ENCODE measurements at places on chromosomes 3 and 15. TPM values are rescaled to one million over a fixed set of nuclear protein-coding genes. Genes with fewer than 3 reads are reported as not detected.

- DNase-seq = no peak
- H3K27me3 ChIP-seq = peaks cover 63% of the 10 kb centered on the region
- no peak overlapping the region for H3K4me3 ChIP-seq
- H3K27ac ChIP-seq = no peak overlapping the region
- peaks cover 7% of the 10 kb centered on the region for H3K4me1 ChIP-seq
- no peaks in the 10 kb centered on the region for H3K36me3 ChIP-seq
Observed at GRCh38 chr15:43270113-43270665, 3.5 kb upstream of the TGM5 start.

GRCh38 chr3:67654099-67654843, at the start of gene SUCLG2:
Gene SUCLG2 (minus strand): TSS chr3:67654612. CDS start chr3:67654586, 26 bp downstream.
- H3K27me3 ChIP-seq = no peaks in the 10 kb centered on the region
- peaks cover 51% of the 10 kb centered on the region for H3K4me1 ChIP-seq
- H3K4me3 ChIP-seq = peak within 1 kb of the TSS; percentile 89

DNA sequence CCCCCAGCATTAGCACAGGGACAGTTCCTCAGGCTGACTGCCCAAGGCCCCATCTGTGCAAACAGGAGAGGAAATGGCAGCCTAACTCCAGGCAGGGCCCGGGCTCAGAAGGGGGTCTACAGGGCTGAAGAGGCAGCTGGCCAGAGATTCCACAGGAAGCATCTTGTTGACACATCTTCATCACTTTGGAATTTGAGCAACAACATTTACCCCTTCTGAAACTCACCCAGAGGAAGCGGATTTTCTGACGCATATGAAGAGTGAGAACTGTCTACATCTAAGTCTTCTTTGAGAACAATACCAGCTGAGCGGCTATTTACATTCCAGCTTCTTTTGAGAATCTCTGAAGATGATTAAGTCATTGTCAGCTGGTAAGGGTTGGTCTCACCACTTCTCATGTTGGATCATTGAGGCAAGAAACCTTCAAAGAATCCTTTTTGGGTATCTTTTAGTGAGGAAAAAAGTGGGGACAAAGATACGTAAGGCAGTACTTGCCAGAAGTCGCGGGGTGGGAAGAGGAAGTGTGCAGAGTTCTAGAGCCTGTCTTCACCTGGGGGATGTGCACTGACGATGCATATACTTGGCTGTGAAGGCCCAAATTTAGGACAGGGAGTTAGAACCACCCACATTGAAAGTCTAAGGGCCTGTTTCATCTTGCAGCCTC, 25.4 kb upstream of the SRP14 start:
- H3K27me3 ChIP-seq = peaks cover 3% of the 10 kb centered on the region
- no peaks in the 10 kb centered on the region for H3K36me3 ChIP-seq
- H3K27ac ChIP-seq = peak overlapping the region; percentile 67
- H3K4me3 ChIP-seq = no peak overlapping the region

- no peak overlapping the region for H3K27ac ChIP-seq
- H3K4me3 ChIP-seq = no peak overlapping the region
- no peak for DNase-seq
- no peaks in the 10 kb centered on the region for H3K27me3 ChIP-seq
Observed at GRCh38 chr3:96007650-96008195, 806.7 kb upstream of the EPHA6 start.

NIPA2 gene
- 72.5 TPM for total RNA-seq

DNA sequence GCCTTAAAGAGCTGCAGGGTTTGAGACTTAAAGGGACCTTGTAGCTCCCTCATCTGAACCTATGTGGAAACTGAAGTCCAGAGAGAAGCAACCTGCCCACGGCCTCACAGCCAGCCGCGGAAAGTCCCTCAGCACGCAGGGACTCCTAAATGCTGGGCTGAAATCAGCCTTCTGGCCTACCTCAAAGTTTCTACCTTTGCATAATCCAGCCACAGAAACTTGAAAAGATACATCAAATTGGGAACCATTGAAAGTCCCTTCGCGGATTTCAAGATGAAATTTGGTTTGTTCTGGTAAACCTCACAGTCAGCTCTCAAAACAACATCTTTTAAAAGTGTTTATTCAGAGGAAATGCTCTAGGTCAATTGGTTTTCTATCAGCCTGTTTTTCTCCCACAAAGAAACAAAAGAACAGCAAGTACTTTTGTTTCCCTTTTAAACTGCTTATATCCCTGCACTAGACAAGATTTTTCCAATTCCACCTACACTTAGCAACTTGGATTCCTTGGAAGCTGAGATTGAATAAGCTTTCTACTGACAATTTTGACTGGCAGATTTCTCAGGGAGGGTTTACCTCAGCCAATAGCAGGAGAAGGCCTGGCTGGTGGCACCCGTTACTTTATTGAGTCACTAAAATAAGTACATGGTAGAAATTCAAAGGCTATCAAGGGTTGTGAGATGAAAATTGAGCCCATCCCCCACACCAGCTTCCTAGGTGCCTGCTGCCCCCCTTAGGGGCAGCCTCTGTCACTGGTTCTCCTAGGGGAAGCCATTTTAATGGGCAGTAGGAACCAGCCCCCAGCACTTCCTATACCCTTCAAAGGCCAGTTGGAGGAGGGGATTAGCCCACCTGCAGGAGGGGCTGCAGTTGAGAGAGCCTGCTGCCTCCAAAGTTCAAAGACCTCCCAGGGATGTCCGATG, 171.2 kb downstream of the ADAMTS17 start:
- H3K27ac ChIP-seq = no peak overlapping the region
- H3K4me3 ChIP-seq = no peak overlapping the region

DNA sequence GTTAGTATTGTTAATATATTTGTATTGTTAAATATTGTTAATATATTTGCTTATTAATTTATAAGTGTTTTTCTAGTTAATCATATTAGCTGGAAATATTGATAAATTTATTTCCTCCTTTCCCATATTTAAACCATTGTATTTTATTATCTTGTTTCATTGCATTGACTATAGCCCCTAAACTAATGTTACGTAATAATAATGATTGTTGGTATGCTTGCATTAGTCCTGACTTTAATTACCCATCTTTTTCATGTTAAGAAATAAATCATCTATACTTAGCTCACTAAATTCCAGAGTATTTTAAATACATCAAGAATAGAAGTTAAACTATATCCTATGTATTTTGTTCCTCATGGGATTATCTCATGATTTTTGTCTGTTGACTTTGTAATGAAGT, 368.2 kb downstream of the LSAMP start:
- no peaks in the 10 kb centered on the region for H3K4me1 ChIP-seq
- H3K36me3 ChIP-seq = no peaks in the 10 kb centered on the region
- H3K4me3 ChIP-seq = no peak overlapping the region
- no peaks in the 10 kb centered on the region for H3K27me3 ChIP-seq

- peaks cover 6% of the 10 kb centered on the region for H3K36me3 ChIP-seq
- peak overlapping the region; percentile 86 for H3K27ac ChIP-seq
- DNase-seq = peak; percentile 61
- peak overlapping the region; percentile 58 for H3K4me3 ChIP-seq
Observed at GRCh38 chr3:47399531-47400270, 18.9 kb downstream of the PTPN23 start.

DNA sequence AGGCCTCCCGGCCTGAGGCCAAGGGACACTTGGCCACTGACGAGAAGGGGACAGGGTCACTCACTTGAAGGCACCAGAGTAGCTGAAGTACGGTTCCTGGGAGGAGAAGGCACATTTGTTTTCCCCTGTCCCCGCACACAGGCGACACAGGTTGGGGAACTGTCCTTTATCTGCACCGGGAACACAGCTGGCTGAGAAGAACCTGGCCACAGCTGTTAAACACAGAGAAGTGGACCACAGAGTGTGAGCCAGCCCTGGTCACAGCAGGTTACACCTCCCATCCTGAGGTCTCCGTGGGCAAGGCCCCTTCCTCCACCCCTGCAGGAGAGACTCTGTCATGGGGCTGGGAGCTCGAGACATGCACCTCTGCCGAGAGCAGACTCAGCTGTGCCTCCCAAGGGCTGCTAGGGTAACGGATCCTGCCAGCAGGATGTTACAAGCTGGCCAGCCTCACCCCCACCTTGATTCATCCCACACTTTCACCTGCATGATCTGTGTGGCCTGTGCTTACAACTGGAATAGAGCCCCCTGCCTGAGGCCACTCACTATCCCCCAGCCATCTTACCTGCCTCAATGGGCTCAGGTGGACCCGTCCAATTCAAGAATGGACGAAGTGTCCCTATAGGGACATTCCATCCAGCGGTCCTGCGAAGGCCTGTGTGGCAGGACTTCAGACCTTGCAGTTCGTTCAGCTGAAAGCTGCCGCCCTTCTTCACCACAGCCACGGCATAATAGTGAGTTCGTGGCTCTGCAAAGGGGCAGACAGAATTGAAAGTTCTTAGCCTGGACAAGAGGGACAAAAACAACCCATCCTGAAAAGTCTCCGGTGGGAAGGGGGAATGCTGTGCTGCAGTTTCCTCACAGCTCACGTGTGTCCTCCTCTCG, 9.2 kb downstream of the LTF start:
- no peak for DNase-seq
- H3K36me3 ChIP-seq = peaks cover 4% of the 10 kb centered on the region
- H3K4me1 ChIP-seq = peaks cover 10% of the 10 kb centered on the region
- no peak overlapping the region for H3K27ac ChIP-seq

DNA sequence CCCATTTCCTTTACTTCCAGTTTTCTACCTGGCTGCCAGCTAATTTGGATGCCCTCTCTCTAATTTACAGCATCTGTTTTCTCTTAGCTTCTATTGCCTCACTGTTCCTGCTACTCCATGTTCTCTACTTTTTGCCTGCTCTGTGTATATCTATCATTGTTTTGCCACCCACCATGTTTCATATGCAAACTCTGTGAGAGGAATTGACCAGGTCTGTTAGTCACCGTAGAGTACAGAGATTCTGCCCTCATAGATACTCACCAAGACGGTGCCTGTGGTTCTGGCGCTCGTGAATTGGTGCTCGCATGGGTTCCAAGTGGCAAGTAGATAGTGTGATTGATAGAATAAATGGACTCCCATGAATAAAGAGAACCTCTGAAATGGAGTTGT, 288.8 kb downstream of the CNTN6 start:
- DNase-seq = no peak
- no peaks in the 10 kb centered on the region for H3K4me1 ChIP-seq
- H3K27ac ChIP-seq = no peak overlapping the region
- peaks cover 3% of the 10 kb centered on the region for H3K36me3 ChIP-seq

- peaks cover 5% of the 10 kb centered on the region for H3K27me3 ChIP-seq
- H3K4me3 ChIP-seq = no peak overlapping the region
- peaks cover 28% of the 10 kb centered on the region for H3K36me3 ChIP-seq
- peaks cover 38% of the 10 kb centered on the region for H3K4me1 ChIP-seq
- peak; percentile 20 for DNase-seq
Observed at GRCh38 chr15:66901336-66902100, 163.9 kb upstream of the SMAD3 start.

- H3K4me3 ChIP-seq = no peak overlapping the region
- DNase-seq = peak; percentile 43
- H3K27ac ChIP-seq = no peak overlapping the region
- H3K4me1 ChIP-seq = no peaks in the 10 kb centered on the region
- peaks cover 6% of the 10 kb centered on the region for H3K27me3 ChIP-seq
- H3K36me3 ChIP-seq = no peaks in the 10 kb centered on the region
Observed at GRCh38 chr3:48194446-48195071, 6.3 kb upstream of the CDC25A start.

DNA sequence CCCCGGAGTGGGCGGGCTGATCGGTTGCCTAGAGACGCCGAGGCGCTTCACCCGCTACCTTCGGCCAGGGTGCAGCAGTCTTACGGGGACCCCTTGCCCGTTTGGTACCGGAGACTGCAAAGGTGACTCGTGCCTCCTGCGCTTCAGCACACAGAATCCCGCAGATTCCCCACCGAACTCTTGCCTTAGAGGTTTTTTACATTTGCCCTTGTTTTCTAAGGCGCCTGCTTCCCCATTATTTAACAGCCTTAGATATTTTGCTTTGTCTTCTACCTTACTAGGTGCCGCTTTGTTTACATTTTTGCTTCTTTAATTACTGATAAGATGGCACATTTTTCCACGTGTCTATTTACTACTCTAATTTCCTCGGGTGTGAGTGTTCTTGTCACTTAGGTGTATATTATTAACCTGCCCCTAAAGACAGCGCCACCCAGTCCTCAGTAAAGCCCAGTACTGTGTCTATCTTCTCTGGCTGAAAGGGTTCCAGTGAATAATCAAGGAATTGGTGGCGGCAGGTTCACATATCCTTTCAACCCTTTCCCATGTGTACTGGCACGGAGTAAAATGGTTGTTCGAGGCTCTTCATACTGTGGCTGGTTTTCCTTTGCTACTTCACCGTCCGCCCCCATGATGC, 573 bp upstream of the CEP152 start:
- peak overlapping the region; percentile 55 for H3K27ac ChIP-seq
- H3K36me3 ChIP-seq = no peaks in the 10 kb centered on the region
- no peak for DNase-seq
- H3K4me3 ChIP-seq = peak overlapping the region; percentile 96
- H3K27me3 ChIP-seq = no peaks in the 10 kb centered on the region
- H3K4me1 ChIP-seq = peaks cover 33% of the 10 kb centered on the region

PP2D1 gene
- not detected for total RNA-seq

MYL3 gene
- total RNA-seq = not detected

DNA sequence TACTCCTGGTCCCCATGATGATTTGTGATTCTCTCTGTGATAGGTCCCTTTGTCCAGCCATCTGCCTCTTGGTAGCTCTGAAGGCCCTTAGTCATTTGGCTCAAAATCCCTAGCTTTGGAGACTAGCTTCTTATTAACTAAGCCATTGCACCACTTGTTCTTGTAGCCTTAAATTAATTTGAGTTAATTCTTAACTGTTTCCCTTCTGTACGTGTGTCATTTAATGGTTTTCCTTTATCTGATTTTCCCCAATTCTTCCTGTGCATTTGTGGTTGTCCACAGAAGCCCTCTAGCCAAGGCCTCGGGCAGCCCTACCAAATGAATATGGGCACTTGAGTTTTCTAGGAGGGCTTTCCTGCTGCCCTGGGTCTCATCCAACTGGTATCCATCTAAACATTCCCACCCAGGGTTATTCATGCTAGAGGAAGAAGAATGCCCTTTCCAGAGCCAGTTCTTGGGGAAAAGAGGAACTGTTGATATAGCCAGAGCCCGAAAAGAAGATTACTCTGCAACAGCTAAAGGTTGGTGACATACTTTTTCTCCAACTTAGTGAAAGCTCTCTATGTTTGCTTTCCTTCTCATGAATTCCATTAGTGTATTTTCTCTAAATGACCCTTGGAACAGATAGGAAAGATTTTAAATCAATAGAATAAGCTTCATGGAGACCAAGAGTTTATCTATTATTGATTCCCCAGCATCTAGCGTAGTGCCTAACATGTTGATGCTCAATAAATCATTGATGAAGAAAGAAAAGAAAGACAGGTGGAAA, 44.2 kb upstream of the ZBTB38 start:
- no peak for DNase-seq
- no peaks in the 10 kb centered on the region for H3K36me3 ChIP-seq
- H3K27ac ChIP-seq = no peak overlapping the region
- no peak overlapping the region for H3K4me3 ChIP-seq
- H3K27me3 ChIP-seq = no peaks in the 10 kb centered on the region

GRCh38 chr3:55074796-55075195, 146.9 kb upstream of the LRTM1 start:
- peaks cover 7% of the 10 kb centered on the region for H3K4me1 ChIP-seq
- H3K27ac ChIP-seq = no peak overlapping the region
- H3K27me3 ChIP-seq = peaks cover 1% of the 10 kb centered on the region
- H3K4me3 ChIP-seq = no peak overlapping the region
- no peaks in the 10 kb centered on the region for H3K36me3 ChIP-seq

GRCh38 chr15:39695793-39696192, 86.8 kb downstream of the FSIP1 start:
- peaks cover 28% of the 10 kb centered on the region for H3K4me1 ChIP-seq
- H3K36me3 ChIP-seq = no peaks in the 10 kb centered on the region
- no peak for DNase-seq
- no peak overlapping the region for H3K27ac ChIP-seq
- no peak overlapping the region for H3K4me3 ChIP-seq
